CD4-positive, alpha-beta T cell treated with Interleukin-6 for 4 hours (primary cell): ENCODE measurements at places on chromosomes 1 and 21.

DNA sequence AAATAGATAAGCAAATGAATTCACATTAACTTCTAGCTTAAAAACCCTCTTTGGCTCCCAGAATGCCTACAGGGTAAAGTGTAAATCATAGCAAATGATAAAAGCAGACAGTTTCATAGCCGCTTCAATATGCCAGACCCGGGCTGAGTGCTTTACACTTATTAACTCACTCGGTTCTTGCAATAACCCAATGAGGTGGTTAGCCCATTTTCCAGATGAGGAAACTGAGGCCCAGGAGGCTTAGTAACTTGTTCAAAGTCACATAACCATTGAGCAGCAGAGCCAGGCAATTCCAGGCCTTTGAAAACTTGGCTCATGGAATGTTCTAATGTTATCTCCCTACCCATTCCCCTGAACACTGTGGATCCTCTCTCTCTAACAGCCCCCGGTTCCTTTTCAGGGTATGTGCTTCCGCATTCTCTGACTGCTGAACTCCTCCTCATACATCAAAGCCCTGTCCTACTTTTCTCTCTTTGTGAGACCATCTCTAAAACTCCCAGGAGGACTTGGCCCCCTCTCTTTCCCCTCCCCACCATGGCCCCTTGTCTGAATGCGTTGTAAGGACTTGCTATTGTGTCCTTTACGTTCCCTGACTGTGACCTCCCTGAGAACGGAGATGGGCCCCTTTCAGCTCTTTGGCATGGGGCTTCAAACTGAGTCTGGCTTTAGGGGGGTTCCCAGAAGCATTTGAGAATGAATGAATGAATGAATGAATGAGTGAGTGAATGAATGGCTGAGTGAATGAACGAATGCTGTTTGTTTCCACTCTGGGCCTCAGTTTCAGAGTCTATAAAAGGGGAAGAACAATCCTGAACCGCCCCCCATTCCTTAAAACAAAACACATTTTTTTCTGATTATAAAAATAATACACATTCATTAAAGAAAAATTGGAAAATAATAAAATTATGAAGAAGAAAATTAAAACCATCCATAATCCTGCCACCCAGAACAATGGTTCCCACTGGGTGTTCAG is 15.6 kb upstream of the RUNX3 start:
- DNase-seq, result no peak

GRCh38 chr1:156692441-156692924 is 12.9 kb downstream of the CRABP2 start:
- DNase-seq, result no peak

DNA sequence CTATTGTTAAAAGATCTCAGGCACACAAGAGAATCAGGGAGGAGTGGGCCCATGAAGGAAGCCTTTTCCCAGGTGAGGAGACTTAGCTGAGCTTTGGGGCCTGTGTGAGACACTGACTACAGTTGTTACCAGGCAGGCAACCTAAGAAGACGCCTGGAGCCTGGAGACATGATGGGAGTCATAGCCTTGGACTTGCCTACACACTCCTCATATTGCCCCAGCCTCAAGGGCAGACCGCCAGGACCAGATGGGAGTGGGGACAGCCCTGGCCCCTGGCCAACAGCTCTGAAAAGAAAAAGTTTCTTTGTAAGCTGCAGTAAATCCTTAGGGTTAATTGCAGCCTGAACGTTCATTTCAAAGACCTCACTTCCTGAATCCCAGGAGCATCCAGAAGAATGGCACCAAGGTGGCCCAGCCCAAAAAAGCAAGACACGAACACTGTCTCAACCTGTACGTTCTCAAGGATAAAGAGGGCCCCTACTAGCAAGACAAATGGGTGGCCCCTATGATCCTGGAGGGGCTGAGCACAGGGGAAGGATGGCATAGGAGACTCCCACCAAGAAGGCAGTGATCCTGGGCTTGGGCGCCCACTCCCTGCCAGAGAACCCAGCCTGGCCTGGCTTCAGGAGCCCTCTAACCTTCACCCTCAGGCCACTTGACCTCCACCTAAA is 33.2 kb upstream of the BTG2 start:
- no peak for DNase-seq

GRCh38 chr1:26067432-26067911 is at the start of gene TRIM63:
Gene TRIM63 (minus strand): TSS chr1:26067630. CDS start chr1:26067494, 136 bp downstream.
- no peak for DNase-seq

DNA sequence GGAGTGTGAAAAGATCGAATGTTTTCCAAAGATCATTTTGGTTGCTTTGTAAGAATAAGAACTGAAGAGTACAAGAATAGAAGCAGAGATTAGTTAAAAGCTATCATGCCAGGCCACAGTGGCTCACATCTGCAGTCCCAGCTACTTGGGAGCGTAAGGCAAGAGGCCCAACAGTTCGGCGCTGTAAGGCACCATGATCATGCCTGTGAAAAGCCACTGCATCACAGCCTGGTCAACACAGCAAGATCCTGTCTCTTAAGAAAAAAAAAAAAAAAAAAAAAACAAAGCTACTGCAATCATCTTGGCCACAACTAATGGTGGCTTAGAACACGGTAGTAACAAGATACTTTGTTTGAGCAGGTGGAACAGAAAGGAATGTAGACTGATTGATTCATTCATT is 116.2 kb downstream of the EIF4G3 start:
- DNase-seq, result no peak

DNA sequence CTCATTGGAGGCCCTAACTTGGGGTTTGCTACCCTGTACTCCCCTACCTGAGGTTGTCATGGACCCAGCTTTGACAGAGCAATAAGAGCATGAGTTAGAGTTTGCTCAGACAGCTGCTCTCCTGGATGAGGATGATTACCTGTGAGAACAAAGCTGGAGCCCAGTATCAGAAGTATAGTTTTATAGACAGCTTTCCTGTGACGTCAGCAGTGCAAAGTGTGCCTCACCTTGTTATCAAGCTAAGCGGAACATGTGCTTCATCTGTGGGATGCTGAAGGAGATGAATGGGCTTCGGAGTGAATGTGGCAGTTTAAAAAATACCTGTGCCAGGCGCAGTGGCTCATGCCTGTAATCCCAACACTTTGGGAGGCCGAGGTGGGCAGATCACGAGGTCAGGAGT is 5.4 kb upstream of the WDR47 start:
- DNase-seq, result no peak

GRCh38 chr1:175757381-175758015 is 14.1 kb upstream of the TNR start:
- no peak for DNase-seq

GRCh38 chr1:47471163-47471562 is 33.3 kb downstream of the FOXD2 start:
- DNase-seq, result no peak

GRCh38 chr1:209585672-209586071 is 2.2 kb downstream of the CAMK1G start:
- DNase-seq, result no peak

DNA sequence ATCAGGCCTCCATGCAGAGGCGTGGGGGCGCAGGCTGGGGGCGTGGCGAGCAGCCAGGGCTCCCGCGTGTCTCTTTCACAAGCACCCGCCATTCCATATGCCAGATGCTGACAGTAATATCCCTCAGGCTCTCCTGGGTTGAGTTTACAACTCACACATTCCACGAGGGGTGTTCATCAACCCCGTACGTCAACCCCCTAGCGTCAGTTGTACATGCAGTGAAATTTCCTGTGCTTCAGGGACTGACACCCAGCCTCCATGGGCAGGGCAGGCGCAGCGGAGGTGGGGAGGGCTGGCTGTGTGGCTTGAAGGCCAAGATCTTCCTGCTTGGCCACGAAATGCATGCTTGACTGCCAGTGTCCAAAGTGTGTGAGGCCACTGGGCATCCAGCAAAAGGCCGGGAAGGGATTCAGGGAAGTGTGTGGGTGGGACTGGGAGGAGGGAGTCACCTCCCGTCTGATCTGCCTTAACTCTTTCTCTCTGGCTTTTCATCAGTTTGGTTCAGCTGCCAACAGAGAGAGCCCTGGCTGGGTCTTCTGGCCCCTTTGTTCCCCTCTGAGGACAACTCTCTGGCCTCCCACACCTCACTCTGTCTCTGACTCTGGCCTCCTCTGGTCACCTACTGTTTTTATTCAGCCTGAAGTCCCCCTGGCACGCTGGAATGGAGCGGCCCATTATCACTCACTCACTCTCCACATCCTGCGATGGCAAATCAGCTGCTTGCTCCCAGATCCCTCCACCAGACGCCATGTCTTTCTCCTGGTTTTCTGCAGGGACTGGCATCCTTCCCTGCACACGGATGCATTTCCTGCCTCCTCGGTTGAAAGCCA is 33.8 kb downstream of the CLIC6 start:
- DNase-seq, result no peak

- DNase-seq, result no peak
Measured at GRCh38 chr1:172246521-172247390, 173.7 kb upstream of the C1orf105 start.

DNA sequence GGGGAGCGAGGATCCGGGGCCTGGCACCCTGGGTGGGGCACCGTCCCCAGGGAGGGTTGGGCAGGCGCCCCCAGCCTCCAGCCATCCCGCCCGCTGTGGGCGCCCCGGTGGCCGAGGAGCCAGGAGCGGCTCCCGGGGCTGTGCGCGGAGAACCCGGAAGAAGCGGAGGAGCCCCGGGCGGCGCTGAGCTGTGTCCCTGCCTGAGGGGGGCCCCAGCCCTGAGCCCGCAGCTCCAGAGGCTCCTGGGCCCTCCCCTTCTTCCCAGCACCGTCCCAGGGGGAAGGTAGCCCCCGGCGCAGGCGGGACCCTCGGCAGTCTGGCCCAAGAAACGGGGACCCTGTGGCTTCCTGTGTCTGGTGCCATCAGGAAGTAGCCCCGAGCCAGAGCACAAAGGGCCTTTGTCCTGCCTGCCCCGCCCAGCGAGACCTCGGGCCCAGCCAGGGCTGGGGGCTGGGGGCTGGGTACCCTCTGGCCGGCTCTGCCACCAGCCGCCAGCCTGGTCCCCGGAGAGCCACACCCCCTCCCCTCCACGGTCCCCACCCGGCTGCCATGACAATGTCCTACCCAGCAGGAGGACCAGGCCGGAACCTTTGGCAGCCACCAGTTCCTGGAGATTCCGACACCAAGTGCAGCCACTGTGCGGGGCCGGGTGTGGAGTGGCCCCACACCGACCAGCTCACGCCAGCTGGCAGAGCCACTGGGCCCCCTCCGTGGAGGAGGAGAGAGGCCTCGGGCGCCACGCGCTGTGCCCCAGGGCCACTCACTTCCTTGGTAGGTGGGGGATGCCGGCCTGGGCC is 15.6 kb upstream of the TTLL10 start:
- peak; percentile 54 for DNase-seq

DNA sequence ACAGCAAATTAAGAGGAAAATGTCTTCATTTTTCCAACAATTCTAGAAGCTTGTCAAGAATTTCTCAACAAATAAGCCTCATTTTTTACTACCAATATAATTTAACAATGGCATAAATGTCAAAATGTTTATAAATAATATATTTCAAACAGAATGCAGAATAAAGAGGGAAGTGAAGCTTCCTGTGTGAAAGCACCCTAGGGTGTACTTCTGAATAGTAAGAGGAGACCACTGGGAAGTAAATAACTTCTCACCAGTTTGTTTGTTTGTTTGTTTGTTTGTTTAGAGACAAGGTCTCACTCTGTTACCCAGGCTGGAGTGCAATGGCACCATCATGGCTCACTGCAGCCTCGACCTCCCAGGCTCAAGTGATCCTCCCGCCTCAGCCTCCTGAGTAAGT is 244.3 kb downstream of the SLC45A1 start:
- DNase-seq, result no peak

- DNase-seq, result no peak
Measured at GRCh38 chr1:65939636-65940035, 146.9 kb downstream of the PDE4B start.

GRCh38 chr1:48472638-48473037 is 634 bp upstream of the SPATA6 start:
- DNase-seq, result no peak

DNA sequence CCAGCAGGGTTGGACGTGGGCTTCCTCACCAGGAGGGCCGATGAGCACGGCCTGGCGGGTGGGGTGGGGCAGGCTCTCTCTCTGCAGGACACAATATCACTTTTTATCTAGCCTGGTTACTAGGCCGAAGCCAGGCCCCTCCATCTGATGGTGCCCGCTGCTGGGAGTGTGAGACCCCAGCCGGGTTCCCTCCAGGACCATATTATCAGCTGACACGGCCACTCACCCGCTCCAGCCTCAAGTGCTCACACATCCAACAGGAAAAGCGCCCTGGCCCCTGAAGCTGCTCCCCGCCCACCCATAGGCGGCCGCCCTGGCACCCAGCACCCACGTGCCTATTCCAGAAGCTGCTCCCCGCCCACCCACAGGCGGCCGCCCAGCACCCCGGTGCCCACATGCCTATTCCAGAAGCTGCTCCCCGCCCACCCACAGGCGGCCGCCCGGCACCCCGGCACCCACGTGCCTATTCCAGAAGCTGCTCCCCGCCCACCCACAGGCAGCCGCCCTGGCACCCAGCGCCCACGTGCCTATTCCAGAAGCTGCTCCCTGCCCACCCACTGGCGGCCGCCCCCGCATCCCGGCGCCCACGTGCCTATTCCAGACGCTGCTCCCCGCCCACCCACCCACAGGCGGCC is 5.0 kb downstream of the SLC19A1 start:
- no peak for DNase-seq

DNA sequence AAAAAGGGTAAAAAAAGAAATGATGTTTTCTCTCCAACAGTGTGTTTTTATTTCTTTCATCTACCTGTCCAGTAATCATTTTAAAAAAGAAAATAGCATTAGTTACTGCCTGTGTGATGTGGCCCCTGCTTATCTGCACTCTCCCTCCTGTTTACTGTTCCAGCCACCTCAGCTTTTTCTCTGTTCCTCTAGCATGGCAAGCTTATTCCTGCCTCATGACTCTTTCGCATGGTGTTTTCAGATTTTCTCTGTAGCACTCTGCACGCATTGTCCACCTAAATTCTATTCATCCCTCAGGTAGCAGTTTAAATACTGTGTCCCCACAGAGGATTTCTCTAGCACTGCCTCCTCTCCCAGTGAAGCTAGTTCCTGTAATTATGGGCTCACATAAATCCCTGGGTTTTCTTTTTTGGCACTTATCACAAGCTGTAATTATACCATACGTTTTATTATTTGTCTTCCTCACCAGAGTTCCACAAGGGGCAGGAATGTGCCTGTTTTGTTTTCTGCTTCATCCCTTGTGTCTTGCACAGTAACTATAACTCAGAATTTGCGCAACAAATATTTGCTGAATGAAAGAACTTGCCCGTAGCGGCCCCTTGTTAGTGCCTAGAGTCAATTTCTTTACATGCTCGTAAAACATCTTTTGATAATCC is 51.4 kb upstream of the LRIG2 start:
- no peak for DNase-seq

DNA sequence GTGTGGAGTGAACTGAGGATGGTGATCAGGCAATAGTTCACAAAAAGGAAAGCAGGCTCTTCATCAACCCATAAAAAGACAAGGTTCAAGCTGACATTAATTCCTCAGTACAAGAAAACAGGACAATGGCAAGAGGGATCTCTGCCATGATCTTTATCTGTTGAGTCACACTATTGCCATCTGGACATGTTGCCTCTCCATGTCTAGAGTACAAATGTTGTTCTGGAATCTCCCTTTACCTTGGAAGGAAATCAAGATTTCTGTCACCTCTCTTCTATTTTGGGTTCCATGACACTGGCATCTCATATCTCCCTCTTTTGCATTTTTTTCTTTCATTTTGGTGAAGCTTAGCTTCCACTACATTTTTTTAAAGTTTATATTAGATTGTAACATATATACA is 329.1 kb downstream of the USP25 start:
- DNase-seq, result no peak

GRCh38 chr1:219067350-219067712 is 106.3 kb upstream of the LYPLAL1 start:
- DNase-seq, result no peak

- DNase-seq, result no peak
Measured at GRCh38 chr1:235018161-235018560, 110.5 kb downstream of the TOMM20 start.

GRCh38 chr1:211535346-211535745 is 43.4 kb upstream of the RD3 start:
- DNase-seq, result no peak
